ENCODE measurements at places on chromosomes 4 and X.

DNA sequence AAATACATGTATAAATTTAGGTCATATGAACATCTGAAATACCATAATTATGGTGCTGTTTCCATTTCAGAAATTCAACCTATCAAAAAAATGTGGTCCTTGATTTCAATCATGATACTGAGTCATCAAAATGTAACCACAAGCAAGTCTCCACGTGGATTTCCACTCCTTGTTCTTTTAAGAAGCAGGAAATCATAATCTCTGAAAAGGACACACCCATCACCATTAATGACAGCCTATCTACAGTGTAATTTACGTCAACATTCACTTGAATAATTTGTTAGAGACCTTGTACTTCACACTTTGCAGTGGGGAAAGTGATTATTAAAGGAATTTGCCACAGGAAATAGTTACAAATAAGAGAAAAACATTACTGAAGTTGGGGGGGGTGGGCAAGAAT is 17.7 kb upstream of the SLC7A11 start:
- no peak for DNase-seq

- DNase-seq, result no peak
Measured at GRCh38 chr4:153207027-153207426, 2.8 kb downstream of the TRIM2 start.

- DNase-seq, result peak; percentile 12
Measured at GRCh38 chr4:109703664-109704361, 568 bp upstream of the CASP6 start.

DNA sequence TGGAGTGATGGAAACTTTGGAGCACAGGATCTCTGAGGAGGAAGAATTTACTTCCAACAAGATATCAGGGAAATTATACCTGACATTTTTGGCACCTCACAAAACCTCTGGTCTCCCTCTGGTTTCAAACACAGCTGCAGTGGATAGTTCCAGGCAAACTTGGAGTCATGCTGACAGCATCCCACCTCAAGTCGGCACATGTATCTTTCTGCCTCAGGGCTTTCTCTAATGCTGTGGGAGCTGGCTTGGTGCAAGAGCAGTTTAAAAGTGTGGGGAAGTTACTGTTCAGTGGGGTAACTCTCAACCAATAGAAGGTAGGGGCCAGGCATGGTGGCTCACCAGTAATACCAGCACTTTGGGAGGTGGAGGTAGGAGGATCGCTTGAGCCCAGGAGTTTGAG is 207.1 kb upstream of the NHS start:
- no peak for DNase-seq

DNA sequence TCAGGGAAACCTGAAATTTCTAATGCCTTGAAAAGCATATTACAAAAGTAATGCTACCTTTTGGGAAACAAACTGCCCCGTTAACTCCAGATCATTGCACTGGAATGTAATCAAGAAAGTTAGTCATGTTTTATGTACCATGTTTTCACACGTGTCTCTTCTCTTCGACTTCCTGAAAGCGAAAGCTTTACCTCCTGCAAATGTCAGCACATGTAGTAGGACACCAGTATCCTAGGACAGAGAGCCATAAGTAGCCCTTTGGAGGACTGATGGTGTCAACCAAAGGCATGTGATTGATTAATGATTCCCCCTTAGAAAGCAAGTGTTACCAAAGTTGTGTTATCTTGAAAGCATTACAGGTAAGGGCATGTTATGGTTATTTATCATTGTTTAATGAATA is 8.8 kb upstream of the MND1 start:
- DNase-seq, result no peak

DNA sequence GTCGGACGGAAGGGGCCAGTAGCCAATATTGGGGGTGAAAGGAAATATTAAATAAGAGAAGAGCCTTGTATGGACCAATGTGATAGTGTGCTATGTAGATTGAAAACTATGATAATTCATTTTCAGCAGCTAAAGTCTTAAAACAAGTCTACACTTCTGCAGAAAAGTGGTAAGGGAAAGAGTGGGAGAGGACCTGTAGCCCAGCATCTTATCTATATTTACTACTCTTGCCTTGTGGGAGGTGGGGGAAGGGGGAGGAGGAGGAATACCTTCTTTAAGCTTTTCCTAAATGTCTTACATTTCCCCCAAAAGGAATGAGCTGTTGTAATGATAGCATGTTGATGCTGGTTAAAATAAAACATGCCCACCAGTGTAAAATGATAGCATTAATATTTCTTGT is 220.0 kb upstream of the SPRY1 start:
- DNase-seq, result no peak

DNA sequence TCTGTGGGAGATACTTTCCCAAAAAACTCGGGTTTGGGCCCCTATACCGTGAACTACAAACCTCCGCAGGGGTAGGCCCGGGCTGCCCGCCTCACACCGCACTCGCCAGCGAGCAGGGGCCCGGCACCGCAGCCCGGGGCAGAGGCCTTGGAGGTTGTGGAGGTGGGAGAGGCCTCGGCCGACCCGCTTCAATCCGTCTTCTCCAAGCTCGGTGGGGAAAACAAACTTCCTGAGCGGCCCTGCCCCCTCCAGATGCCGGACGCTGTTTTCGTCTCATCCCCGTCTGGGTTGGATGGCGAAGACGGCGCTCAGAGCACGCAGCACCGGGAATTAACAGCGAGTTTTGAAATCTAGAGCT is 442 bp upstream of the MCUB start:
- no peak for DNase-seq
